ENCODE measurements at places on chromosomes 4 and X.

GRCh38 chr4:48862661-48863060, 31.8 kb downstream of the OCIAD1 start:
- no peak for DNase-seq

DNA sequence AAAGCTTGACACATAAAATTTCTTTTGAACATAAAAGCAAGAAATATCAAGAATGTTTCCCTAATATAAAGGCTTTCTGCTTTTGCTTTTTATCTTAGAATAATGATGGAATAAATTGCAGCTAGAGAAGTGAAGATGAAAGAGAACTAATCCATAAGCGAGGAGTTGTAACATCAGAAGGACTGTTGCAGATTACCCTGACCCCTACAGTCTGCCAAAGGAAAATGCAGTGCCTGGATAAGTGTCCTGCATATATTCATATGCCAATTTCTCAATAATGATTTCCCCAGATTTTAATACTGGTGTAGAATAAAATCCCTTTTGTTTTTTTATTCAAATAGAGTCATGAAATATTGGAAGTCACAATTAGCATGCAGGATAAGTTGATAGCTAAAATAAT, 115.9 kb downstream of the MAGEC2 start:
- no peak for DNase-seq

GRCh38 chrX:43474321-43474720, 181.8 kb upstream of the MAOA start:
- DNase-seq = no peak

DNA sequence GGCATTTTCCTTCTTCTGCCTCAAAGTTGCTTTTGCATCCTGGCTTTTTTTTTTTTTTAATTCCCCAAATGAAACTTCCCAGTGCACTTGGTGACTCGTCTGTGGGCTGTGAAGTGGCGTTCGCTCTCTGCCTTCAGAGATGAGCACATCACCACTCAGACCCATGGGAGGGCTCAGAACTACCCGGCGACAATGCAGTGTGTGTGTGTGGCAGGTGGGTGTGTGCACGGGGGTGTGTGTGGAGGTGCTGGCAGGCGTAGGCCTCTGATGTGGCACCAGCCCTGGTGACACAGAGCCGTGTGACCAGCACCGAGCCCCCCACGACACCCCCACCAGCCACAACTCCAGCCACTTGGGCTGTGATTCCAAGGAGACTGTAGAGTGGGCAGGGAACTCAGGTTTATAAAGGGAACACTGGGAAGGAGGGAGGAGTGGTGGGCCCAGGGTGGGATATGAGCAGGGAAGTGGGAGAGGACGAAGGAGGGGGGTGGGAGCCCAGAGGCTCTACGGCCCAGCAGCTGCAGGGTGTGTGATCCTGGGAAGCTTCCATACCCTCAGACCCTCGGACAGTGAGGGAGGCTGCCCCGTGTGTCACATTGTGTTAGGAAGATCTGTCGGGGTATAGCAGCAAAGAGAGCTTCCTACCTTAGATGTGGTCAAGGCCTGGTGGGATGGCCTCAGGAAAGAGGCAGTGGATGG, 6.0 kb upstream of the WFS1 start:
- no peak for DNase-seq

Data from stimulated activated CD8-positive, alpha-beta memory T cell treated with anti-CD3 and anti-CD28 coated beads, Interleukin-4, amount 100 ng/mL, for 1 hour (primary cell).